ENCODE measurements at places on chromosomes 5 and 9. TPM values are rescaled to one million over a fixed set of nuclear protein-coding genes. Genes with fewer than 3 reads are reported as not detected.

The PCDHGB4 gene
- 12.8 TPM for total RNA-seq

The OTP gene
- not detected for total RNA-seq

The DOCK8 gene
- total RNA-seq, result 0.34 TPM

The OR13C3 gene
- not detected for total RNA-seq

The TSSK1B gene
- not detected for total RNA-seq

The BTNL8 gene
- 1.2 TPM for total RNA-seq

The HAND1 gene
- total RNA-seq, result not detected

The IRX2 gene
- 7.2 TPM for total RNA-seq

The CCNG1 gene
- 139 TPM for total RNA-seq

The EFNA5 gene
- total RNA-seq, result 5.8 TPM

The ZNF366 gene
- total RNA-seq, result not detected

The PPP3R2 gene
- total RNA-seq, result not detected

The ZER1 gene
- 28.9 TPM for total RNA-seq

The GGTA1 gene
- total RNA-seq, result 0.82 TPM

The CCDC183 gene
- not detected for total RNA-seq

The C1QTNF2 gene
- total RNA-seq, result 0.47 TPM

The IDNK gene
- 1.1 TPM for total RNA-seq

The SLC24A2 gene
- not detected for total RNA-seq

The LSM11 gene
- total RNA-seq, result 2.6 TPM

The CCNO gene
- total RNA-seq, result not detected

Data from pericardium fibroblast (primary cell).